ENCODE measurements at places on chromosomes 1 and 21.

- no peaks in the 10 kb centered on the region for H3K4me1 ChIP-seq
- H3K36me3 ChIP-seq: no peaks in the 10 kb centered on the region
- no peak overlapping the region for H3K4me3 ChIP-seq
Observed at GRCh38 chr1:225711236-225711937, 58.5 kb upstream of the ENAH start.

GRCh38 chr1:6420454-6421042 is 829 bp upstream of the HES2 start:
- H3K27ac ChIP-seq: no peak overlapping the region
- H3K36me3 ChIP-seq: no peaks in the 10 kb centered on the region
- H3K27me3 ChIP-seq: peaks cover 22% of the 10 kb centered on the region
- no peak for DNase-seq
- H3K4me3 ChIP-seq: no peak overlapping the region

DNA sequence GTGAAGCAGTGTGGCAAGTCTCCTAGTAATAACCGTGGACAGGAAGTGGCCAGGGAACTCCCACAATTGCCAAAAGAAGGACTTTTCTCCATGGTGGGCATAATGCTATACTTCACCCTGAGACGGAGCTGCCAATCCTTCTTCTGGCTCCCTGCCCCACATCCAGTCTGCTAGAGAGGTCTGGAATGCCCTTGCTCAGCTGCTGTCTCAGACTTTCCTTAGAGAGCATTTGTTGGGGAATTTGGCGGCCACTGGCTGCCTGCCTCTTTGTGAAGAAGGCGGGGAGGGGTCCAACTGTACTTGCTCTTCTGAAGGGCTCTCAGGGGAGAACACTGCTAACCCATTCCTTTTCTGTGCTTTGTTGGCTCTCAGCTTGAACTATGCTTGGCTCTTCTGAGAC is 123.7 kb upstream of the EDN2 start:
- no peak for DNase-seq
- H3K4me3 ChIP-seq: no peak overlapping the region
- H3K27me3 ChIP-seq: peaks cover 2% of the 10 kb centered on the region
- peaks cover 6% of the 10 kb centered on the region for H3K4me1 ChIP-seq
- peaks cover 3% of the 10 kb centered on the region for H3K36me3 ChIP-seq

DNA sequence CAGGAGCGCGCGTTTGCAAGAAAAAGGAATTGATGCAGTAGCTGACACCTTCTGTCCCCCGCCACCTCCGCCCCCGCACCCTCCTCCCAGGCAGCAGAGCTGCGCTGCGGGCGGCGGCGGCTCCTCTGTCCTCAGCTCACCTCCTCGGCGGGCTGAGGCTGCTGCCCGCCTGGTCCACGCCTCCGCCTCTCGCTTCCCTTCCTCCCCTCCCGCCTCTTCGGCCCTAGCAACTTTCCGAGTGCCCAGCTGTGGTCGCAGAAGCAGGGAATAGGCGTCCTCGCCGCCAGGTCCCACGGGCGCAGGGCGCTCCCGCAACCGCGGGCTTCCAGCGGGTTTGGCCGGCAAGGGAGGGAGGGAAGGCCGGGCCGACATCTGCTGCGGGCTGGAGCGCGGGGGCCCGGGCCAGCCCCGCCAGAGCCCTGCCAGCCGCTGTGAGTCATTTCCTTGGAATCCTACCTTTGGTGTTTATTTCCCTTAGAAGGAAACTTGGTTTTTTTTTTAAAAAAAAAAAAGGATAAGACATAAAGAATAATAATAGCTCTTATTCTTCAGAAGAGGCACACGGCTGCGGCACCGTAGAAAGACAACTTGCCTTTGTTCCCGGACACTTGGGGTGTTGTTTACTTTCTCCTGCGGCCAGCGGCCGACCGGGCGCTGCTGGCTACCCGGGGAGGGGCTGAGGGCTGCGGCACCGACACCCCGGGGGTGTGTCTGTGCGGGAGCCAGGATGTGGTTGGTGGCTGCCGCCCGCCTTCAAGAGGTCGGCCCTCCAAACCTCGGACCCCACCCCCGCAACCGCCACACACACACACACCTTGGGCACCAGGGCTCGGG is 1.1 kb downstream of the SERTAD4 start:
- DNase-seq: peak; percentile 31
- peaks cover 54% of the 10 kb centered on the region for H3K27me3 ChIP-seq
- H3K4me3 ChIP-seq: peak overlapping the region; percentile 70
- no peak overlapping the region for H3K27ac ChIP-seq
- H3K36me3 ChIP-seq: no peaks in the 10 kb centered on the region
- H3K4me1 ChIP-seq: peaks cover 10% of the 10 kb centered on the region

DNA sequence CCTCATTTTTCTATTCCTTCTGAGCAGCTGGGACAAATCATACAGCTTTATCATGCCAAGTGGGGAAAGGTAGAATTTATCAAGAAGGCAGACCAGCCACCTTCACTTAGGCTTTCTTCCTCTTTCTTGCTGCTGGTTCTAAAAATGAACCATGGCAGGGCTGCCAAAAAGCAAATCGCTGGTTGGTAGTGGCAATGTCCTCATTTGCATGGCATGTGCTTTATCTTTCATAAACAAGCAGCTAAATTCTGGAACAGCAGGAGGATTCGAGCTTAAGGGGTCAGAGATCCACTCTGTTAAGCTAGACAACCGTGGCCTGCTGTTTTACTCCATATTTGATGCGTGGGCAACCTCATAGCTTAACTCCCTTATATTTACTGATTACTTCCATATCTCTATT is 91.3 kb downstream of the RPE65 start:
- H3K4me3 ChIP-seq: no peak overlapping the region
- no peaks in the 10 kb centered on the region for H3K4me1 ChIP-seq
- no peak for DNase-seq
- no peak overlapping the region for H3K27ac ChIP-seq

- H3K36me3 ChIP-seq: no peaks in the 10 kb centered on the region
- H3K4me3 ChIP-seq: no peak overlapping the region
- DNase-seq: no peak
- no peak overlapping the region for H3K27ac ChIP-seq
Observed at GRCh38 chr1:87188640-87189039, 140.0 kb upstream of the LMO4 start.

GRCh38 chr1:180566026-180566425 is 7.3 kb downstream of the OVAAL start:
- DNase-seq: no peak
- H3K27ac ChIP-seq: no peak overlapping the region
- H3K27me3 ChIP-seq: peaks cover 1% of the 10 kb centered on the region
- no peaks in the 10 kb centered on the region for H3K4me1 ChIP-seq

GRCh38 chr21:14757533-14758327 is 211.6 kb upstream of the SAMSN1 start:
- DNase-seq: no peak
- no peaks in the 10 kb centered on the region for H3K27me3 ChIP-seq
- H3K36me3 ChIP-seq: no peaks in the 10 kb centered on the region
- H3K27ac ChIP-seq: no peak overlapping the region
- no peak overlapping the region for H3K4me3 ChIP-seq
- H3K4me1 ChIP-seq: no peaks in the 10 kb centered on the region

DNA sequence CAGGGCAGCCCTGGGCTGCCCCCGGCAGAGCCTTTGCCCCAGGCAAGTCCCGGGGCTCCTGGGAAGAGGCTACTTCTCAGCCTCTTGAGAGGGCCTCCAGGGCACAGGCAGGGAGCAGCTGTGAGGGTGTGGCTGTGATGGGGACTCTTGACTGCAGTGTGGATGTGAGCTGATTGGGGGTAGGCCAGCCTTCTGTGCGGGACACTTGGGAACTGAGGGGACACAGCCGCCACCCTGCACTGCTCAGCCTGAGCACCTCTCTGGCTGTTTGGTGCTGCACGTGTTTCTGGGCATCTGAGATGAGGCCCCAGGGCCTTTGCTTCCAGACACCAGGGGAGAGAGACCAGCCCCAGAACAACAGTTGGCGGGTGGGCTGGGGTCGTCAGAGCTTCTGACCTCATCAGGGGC is 62.1 kb downstream of the SKI start:
- H3K4me1 ChIP-seq: peaks cover 53% of the 10 kb centered on the region
- H3K4me3 ChIP-seq: peak overlapping the region; percentile 87
- peak overlapping the region; percentile 98 for H3K27ac ChIP-seq
- no peaks in the 10 kb centered on the region for H3K36me3 ChIP-seq

DNA sequence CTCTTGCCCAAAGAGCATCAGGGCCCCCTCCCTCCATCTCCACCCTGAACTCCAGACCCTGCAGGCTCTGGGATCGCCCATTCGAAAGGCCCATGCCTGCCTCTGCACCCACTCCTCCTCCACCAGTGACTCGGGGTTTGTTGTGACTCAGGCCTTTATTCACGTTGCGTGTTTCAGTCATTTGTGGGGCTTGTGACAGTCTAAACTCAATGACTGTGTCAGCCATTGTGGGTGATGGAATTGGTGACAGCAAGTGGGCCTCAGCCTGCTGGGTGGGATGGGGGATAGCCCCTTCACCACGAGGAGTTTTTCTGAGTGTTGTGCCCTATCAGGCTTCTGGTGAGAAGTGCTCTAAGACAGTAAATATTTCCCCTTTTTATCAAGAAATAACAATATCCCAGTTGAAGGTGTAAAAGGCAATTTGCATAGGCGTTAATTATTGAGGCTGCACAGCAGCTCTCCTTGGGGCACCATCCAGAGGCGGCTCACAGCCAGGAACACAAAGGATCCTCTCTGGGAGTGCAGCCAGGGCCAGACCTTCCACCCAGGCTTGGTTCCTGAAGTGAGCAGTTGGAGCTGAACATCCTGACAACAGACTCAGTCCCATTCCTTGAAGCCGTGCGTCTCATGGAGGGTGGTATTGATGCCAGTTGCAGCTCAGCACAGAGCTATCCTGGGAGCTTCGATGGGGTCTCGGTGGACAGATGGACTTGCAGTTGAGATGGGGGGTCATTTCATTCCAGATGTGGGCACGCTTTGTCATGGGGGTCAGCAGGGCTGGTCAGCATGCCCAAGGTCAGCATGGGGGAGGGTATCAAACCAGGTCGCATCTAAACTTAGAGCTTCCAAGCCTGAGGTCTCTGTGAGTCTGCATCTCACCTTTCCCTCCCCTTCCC is 135.6 kb upstream of the CACNA1E start:
- peaks cover 2% of the 10 kb centered on the region for H3K27me3 ChIP-seq
- no peaks in the 10 kb centered on the region for H3K36me3 ChIP-seq
- H3K4me3 ChIP-seq: no peak overlapping the region
- H3K4me1 ChIP-seq: no peaks in the 10 kb centered on the region

DNA sequence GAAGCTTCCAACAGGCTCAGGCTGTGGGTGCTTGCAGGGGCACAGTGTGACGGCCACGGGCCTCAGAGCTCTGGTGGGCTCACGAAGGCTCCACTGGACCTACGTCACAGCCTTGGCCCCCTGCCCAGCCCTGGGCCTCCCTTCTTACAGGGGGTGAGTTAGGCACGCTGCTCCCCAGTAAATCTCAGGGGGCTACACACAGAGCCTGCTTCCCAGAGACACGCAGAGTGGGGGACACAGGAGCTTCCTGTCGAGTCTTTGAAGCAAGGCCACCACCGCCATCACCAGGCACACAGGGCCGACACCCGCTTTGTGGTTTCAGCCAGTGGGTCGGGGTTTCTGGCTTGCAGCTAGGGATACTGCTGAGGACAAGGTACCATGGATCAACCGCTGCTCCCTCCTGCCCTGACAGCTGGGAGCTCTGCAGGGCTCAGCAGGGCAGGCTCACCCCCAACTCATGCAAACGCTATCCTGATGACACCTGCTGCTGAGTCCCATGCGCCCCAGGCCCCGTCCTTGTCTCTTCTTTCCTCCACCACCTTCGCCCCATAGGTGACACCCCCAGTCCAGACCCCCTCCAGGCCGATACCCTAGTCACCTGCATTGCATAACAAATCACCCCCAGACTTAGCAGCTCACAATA is 5.5 kb upstream of the CFAP410 start:
- peaks cover 9% of the 10 kb centered on the region for H3K27me3 ChIP-seq
- H3K36me3 ChIP-seq: no peaks in the 10 kb centered on the region
- peaks cover 15% of the 10 kb centered on the region for H3K4me1 ChIP-seq
- DNase-seq: no peak
- H3K27ac ChIP-seq: no peak overlapping the region

DNA sequence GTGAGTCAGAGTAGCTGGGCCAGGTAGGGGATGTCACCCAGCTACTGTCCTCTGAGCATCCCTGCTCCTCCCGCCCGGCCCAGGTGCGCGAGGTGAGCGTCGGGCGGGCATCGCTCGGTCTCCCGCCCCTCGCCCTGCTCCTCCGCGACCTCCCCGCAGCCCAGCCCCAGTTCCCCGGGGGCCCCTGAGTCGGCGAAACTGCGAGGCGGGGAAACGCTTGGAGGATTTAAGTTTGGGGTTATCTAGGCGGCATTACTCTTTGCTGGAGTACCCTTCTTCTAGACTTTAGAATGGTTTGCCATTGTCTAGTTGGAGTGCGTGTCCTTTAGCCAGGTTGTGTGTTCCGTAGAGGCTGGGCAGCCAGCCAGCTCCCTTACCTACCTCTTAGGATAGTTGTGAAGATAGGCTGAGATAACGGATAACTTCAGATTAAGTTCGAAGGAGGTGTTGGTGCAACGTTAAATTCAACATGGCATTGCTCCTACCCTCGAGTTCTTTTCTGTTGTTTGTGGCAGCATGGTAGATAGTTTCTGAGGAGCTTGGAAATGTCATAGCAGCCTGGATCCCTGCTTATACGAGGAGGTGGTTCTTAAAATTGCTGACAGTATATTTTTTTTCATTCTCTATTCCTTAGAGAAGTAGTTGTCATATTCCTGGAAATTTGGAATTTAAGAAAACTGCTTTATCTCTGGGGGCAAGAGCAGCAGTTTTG is 697 bp downstream of the AGO3 start:
- peaks cover 32% of the 10 kb centered on the region for H3K4me1 ChIP-seq
- peak overlapping the region; percentile 88 for H3K4me3 ChIP-seq
- H3K27me3 ChIP-seq: peaks cover 9% of the 10 kb centered on the region
- H3K36me3 ChIP-seq: no peaks in the 10 kb centered on the region

- DNase-seq: no peak
- H3K27me3 ChIP-seq: no peaks in the 10 kb centered on the region
- H3K4me1 ChIP-seq: no peaks in the 10 kb centered on the region
- H3K4me3 ChIP-seq: no peak overlapping the region
- no peaks in the 10 kb centered on the region for H3K36me3 ChIP-seq
Observed at GRCh38 chr21:45576838-45577737, 34.8 kb upstream of the SLC19A1 start.

GRCh38 chr1:153337980-153338853 is 10.4 kb downstream of the PGLYRP4 start:
- H3K4me1 ChIP-seq: peaks cover 6% of the 10 kb centered on the region
- peaks cover 13% of the 10 kb centered on the region for H3K27me3 ChIP-seq
- no peak for DNase-seq
- H3K27ac ChIP-seq: no peak overlapping the region
- no peak overlapping the region for H3K4me3 ChIP-seq
- H3K36me3 ChIP-seq: no peaks in the 10 kb centered on the region

GRCh38 chr1:22153660-22154437 is 11.0 kb upstream of the WNT4 start:
- H3K27ac ChIP-seq: no peak overlapping the region
- no peak overlapping the region for H3K4me3 ChIP-seq
- H3K36me3 ChIP-seq: no peaks in the 10 kb centered on the region
- H3K27me3 ChIP-seq: no peaks in the 10 kb centered on the region
- no peaks in the 10 kb centered on the region for H3K4me1 ChIP-seq

DNA sequence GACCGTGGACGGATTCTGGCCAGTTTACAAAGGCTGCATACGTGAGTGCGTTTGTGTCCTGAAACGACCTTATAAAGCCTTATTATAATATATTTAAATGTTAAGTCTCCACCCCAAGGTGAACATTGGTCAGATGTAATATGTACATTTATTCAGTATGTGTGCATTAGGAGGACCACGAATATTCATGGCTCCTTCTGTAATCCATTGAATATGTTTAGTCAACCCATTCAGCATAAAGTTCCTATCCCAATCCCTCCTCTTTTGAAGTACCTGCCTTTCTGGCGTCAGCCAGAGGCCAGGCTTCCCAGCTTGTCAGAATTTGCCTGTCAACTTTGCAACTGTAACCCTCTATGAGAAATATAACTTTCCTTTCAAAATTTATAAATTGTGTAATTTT is 10.4 kb upstream of the FLG start:
- no peaks in the 10 kb centered on the region for H3K4me1 ChIP-seq
- no peak overlapping the region for H3K27ac ChIP-seq
- no peak for DNase-seq
- no peaks in the 10 kb centered on the region for H3K36me3 ChIP-seq
- H3K4me3 ChIP-seq: no peak overlapping the region
- peaks cover 4% of the 10 kb centered on the region for H3K27me3 ChIP-seq
